ENCODE measurements at places on chromosomes 16 and 17.

- no peak for DNase-seq
These were observed 5.6 kb downstream of the PER1 start for GRCh38 chr17:8146381-8147140.

DNA sequence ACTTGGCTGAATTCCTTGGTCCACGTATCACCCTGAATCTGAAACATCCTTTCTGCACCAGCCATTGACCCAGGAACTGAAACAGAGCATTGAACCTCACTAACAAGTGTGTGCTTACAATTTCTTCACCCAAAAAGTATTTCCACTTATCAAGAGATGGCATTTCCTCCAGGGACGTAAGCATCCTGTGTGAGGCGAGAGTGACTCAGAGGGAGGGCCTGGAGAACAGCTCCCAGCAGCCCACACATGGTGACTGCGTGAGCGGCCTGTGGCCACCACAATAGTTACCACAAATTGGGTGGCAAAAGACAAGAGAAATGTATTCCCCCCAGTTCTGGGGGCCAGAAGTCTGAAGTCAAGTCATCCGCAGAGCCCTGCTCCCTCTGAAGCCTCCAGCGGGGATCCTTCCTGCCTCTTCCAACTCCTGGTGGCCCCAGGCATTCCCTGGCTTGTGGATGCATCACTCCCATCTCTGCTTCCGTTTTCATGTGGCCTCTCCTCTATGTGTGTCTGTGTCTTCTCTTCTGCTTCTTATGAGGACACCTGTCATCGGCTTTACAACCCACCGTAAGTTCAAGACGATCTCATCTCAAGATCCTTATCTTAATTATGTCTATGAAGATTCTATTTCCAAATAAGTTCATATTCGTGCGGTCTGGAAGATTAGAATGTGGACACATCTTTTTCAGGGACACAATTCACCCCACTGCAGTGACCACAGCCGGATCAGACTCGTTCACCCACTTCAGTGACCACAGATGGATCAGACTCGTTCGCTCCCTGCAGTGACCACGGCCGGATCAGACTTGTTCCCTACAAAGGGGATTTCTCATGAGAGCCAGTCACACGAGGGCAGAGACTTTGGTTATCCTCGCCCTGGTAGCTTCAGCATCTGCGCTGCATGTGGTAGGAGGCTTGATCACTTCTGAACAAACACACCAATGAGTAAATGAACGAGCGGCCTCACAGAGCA, 122.6 kb upstream of the FOXF1 start:
- DNase-seq = no peak

GRCh38 chr16:30985401-30986128, 558 bp downstream of the HSD3B7 start:
- no peak for DNase-seq

DNA sequence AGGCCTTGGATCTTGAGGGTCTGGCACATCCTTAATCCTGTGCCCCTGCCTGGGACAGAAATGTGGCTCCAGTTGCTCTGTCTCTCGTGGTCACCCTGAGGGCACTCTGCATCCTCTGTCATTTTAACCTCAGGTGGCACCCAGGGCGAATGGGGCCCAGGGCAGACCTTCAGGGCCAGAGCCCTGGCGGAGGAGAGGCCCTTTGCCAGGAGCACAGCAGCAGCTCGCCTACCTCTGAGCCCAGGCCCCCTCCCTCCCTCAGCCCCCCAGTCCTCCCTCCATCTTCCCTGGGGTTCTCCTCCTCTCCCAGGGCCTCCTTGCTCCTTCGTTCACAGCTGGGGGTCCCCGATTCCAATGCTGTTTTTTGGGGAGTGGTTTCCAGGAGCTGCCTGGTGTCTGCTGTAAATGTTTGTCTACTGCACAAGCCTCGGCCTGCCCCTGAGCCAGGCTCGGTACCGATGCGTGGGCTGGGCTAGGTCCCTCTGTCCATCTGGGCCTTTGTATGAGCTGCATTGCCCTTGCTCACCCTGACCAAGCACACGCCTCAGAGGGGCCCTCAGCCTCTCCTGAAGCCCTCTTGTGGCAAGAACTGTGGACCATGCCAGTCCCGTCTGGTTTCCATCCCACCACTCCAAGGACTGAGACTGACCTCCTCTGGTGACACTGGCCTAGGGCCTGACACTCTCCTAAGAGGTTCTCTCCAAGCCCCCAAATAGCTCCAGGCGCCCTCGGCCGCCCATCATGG, 4.0 kb upstream of the ADGRG3 start:
- no peak for DNase-seq

DNA sequence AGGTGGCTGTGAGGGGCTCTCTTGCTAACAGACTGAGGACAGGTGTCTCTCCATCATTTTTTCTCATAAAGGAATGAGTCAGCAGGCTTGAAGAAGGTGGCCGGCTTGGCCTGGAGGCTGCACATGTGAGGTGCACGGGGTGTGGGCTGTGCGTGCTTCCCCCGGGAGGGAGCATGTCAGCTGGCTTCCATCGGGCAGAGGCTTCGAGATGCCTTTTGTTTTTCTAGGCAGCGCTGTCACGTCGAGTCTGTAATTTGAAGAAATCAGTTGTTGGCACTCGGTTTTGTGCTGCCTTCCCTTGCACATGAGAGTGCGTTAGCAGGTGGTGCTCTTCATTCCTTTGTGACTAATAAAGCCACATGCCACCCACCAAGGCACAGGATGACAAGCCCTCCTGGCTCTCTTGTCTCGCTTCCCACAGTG, 89.7 kb downstream of the NPIPB11 start:
- DNase-seq = no peak

DNA sequence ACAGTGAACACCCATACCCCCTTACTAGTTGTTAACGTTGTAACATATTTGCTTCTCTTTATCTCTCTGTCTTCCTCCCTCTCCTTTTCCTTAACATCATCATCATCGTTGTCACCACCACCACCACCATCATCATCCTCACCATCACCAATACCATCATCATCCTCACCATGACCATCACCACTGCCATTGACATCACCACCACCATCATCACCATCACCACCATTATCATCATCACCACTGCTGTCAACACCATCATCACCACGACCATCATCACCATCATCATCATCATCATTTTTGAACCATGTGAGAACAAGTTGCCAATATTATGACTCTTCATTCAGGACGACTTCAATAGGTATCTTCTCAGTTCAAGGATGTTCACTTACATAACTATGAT, 35.5 kb downstream of the SHISA6 start:
- no peak for DNase-seq

DNA sequence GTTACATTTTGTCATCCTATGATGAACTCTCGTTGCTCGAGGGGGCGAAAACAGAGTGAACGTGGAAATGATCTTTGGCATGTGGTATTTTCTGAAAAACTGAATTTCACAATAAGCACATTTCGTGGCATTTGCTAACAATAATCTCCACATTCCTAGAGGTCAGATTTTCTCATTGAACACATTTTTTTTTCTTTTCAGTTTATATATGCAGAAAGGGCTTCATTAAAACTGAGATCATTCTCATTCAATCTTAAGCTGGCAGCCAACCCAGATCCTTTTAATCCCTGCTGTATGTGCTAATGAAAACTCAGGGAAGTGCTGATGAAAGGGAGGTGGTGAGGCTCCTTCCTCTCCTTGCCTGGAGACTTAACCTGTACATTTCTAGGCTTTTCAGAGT, 52.6 kb downstream of the PRKCA start:
- no peak for DNase-seq

DNA sequence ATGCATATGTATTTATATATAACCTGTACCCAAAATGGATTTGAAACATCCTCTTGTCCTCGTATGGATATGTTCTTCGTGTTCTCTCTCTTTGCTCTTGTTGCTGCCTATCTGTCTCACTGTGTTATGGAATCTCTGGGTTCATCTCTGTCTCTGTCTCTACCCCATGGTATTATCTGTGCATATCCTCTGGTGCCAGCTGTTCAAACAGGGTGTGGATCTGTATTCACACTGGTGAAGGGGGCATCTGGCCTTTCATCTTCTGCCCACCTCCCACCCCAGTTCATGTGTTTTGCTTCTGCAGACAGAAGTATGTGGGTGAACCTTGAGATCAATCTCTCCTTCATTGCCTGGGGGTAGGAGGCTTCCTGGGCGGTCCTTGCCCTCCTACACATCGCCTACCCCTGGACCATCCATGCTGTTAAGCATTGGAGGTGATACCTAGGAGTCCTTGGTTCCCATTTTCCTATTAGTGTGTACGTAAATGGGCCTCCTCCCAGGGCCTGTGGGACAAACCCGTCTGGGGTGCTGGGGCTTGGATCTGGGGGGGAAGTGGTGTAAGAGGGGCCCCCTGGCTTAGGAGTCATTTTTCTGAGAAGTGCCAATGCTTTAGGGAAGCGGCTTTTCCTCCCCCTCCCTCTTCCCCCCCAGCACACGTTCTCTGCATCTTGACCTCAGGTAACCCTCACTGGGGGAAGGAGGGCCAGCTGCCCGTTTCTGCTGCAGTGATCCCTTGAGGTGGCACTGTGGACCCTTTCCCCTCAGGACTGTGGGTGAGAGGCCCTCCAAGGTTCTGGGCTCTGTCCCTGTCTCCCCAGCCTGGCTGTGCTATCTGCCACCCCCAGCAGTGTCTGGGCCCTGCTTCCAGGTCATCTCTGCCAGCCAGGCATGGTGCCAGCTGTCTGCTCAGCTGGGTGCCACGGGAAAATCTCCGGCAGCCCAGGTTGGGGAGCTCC, 21.1 kb downstream of the RARA start:
- peak; percentile 74 for DNase-seq

DNA sequence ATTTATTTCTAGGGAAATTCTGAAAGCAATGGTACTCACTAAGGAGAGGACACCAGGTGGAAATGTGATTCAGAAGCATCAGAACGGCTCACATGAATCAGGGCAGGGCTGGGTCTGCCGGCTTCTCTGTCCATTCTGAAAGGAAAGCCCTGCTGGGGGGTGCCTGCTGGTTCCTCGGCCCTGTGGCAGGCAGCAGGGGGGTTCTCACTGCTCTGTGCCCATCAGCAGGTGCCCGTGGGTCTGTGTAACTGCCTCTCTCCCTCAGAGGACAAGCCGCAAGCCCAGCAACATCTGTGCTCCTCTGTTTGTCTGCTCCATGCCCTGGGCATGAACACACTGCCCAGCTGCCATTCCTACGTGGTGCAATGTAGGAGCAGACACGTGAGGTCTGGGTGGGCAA, 74.9 kb upstream of the ZNF423 start:
- no peak for DNase-seq

DNA sequence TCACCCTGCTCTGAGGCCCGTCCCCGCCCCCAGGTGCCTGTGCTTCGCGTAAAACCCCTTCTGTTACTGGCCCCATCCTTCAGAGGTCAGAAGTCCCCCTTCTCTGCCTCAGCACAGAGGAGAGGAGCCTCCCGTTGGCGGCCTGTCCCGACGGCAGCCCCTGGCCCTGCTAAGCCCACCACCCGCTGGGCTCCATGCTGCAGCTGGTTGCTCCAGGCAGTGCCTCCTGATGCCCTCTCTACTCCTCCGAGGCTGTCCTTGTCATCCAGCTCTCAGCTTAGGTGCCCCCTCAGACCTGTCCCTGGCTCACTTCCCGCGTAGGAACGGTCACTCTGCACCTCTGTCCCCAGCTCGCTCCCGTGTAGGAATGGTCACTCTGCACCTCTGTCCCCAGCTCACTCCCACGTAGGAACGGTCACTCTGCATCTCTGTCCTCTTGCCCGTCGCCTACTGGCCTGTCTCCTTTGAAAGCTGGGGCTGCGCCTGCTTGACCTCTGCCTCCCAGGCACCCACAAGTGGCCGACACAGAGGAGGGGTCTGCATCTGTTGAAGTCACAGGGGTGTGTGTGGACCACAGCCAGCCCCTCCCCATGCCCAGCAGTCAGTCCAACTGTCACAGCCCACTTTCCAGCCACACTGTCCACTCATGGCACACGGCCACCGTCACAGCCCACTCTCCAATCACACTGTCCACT, 31.7 kb upstream of the ZC3H18 start:
- DNase-seq = no peak

DNA sequence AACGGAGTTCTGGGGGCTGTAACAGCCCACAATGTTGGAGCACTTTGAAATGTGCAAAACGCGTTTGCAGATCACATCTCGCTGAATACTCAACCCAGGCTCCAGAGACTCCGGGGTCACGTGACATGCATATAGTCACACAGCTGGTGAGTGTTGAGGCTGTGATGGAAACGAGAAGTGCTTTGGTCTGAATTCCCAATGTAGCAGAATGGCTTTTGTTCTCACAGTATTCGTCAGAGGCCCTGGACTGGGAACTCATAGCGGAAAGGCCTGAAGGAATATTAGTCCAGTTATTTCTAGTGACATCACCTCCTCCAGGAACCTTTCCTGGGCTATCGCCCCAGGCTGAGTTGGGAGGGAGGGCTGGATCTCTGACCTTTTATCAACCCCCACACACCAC, 95.8 kb upstream of the CRHR1 start:
- no peak for DNase-seq

- DNase-seq = no peak
These were observed 254.7 kb downstream of the CDH13 start for GRCh38 chr16:82881516-82881915.

DNA sequence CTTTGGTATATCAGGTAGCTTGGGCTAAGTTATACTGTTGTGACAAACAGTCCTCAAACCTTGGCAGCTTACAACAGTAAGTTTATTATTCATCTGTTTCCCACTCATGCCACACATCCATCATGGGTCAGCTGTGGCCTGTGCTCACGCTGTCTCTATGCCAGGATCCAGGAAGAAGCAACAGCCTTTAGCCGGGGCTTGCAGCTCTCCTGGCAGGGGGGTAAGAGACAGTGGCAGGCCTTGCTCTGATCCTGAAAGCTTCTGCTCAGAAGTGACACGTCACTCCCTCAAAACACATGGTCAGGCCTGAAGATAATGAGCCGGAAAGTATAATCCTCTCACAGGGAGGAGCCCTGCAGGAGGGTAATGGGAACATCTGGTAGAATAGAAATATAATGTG, 377.6 kb downstream of the CPPED1 start:
- no peak for DNase-seq

DNA sequence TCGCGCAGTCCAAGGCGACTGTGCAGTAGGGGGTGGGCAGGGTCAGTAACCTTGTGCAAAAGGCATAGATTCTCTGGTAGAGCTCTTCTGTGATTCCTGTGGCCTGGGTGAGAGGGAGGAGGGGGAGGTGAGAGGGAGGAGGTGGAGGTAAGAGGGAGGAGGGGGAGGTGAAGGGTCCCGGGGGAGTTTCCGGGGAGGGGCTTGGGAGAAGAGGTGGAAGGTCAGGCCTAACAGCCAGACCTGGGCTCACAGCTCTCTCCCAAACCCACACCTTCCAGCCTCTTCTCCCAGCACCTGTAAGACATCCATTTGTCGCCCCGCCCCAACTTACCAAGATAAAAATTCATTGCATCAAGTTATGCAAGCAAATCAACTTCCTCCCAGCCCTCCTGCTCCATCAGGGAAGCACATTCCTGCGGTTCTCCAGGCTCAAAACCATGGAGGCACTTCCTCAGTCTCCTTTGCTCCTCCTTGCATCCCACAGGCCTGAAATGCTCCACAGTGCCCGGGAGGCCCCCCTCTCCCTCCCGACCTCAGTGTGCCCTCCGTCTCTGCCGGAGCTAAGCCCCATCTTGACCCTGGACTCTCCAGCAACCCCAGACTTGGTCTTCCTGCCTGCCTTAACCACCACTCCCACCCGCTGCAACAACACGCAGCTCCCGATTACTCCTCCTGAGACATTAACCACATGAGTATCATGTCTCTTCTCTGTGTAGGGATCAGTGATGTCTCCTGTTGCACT, 30.5 kb downstream of the PIK3R6 start:
- no peak for DNase-seq

Measured in CD4-positive, alpha-beta T cell treated with Interleukin-15 for 1 hour (primary cell).